Stimulated activated memory B cell treated with anti-CD40 and anti-IgM and Interleukin-4, amounts not matched to agents 10 μg/mL and 1 μg/mL and 100 μg/mL, for 72 hours (primary cell): ENCODE measurements at places on chromosomes 7 and 10.

- no peak for ATAC-seq
Observed at GRCh38 chr10:62654966-62655336, 149.6 kb upstream of the ADO start.

- ATAC-seq = no peak
Observed at GRCh38 chr7:150945853-150946420, 32.2 kb downstream of the KCNH2 start.

GRCh38 chr10:49761789-49762565, at the start of gene OGDHL:
Gene OGDHL (minus strand): TSS chr10:49762323. CDS start chr10:49758592, 3,731 bp downstream.
- ATAC-seq = peak; percentile 60

DNA sequence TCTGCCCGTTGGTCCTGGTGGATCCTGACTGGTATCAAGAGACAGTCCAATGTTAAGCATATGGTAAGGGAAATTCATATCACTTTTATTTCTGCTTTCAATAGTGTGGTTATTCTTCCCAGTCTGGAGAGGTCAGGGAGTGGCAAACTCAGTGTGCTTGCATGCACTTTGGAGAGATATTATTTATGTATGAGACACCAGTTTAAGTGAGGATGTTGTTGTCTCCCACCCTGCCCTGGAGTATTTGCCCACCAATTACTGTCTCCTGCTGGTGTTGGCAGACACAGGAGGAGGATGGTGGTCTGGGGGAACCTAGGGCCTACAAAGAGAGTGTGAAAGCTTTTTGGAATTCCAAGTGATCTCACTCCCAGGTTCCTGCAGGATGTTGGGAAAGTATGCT, 59.7 kb downstream of the OR13A1 start:
- ATAC-seq = no peak

GRCh38 chr10:103605359-103606096, 112.0 kb downstream of the NEURL1 start:
- no peak for ATAC-seq

GRCh38 chr10:113292086-113292485, 260.8 kb upstream of the HABP2 start:
- ATAC-seq = no peak

- ATAC-seq = no peak
Observed at GRCh38 chr7:35521941-35522340, 173.0 kb downstream of the HERPUD2 start.

- no peak for ATAC-seq
Observed at GRCh38 chr7:34558022-34558421, 100.0 kb upstream of the NPSR1 start.

DNA sequence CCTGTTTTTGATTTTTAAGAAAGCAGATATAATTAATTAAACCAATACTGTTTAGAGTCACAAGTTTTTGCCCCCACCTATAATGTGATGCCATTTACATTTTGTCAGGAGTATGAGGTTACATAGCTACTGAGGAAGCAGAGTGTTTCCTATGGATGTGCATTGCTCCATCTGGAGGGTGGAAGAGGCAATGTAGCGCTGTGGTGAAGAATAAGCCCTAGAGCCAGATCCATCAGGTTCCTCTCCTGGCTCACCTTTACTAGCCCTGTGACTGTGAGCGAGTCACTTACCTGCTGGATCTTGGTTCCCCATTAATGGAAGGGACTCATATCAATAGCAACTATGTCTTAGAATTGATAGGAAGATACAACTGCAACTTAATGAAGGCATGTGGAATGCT, 216.0 kb downstream of the GPAM start:
- ATAC-seq = no peak

DNA sequence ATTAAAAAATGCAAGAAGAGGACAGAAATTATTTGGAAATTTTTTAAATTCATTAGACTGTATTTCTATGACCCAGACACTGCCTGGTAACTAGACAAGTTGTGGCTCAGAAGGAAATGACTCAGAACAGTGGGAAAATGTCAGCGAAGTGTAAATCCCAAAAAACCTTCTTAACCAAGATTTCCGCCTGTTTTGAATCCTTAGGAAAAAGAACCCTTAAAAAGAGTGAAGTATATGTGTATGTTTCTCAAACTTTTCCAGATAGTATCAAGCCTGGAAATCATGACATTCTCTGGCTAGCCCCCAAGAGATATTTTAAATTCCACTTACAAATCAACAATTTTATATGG, 42.7 kb upstream of the PLXNA4 start:
- no peak for ATAC-seq

- no peak for ATAC-seq
Observed at GRCh38 chr10:95211606-95212279, 17.7 kb downstream of the ACSM6 start.

DNA sequence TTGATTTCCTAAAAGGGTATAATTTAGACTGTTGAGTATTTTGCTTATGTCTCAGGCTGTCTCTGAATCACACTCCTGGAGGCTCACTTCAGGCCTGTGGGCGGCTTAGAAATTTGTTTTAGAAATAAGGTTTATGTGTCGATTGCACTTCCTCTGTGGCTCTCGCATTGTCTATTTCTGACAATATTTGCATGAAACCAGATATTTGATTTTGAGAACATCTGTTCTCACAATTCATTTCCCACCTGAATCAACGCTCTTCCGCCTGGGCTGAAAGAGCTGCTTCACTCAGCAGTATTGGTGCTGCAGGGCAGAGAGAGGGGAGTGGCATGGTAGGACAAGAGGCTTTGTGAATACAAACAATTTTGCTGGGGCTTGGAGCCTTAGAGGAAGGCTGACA, 262.0 kb downstream of the ADRA2A start:
- ATAC-seq = peak; percentile 34

- no peak for ATAC-seq
Observed at GRCh38 chr10:94293354-94293753, 69.4 kb downstream of the NOC3L start.

DNA sequence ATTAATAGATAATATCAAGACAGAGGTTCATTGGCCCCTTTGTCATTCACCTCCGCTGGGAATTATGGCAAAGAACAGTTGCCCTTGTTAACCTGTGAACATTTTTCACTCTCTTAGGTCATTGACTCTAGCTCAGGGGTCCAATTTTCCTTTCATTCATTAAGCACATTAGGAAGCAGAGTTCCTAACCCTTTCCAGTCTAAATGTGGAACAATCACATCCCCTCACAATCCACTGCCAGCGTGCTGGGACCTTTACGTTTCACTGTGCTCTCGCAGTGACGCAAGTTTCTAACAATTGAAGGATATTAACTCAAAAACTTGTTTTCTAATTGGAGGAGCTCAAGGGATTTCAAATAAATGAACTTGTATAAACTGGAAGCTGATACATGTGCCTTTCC, 79.3 kb upstream of the MEOX2 start:
- no peak for ATAC-seq
